ENCODE measurements at places on chromosomes 12 and 14. TPM values are rescaled to one million over a fixed set of nuclear protein-coding genes. Genes with fewer than 3 reads are reported as not detected.

DNA sequence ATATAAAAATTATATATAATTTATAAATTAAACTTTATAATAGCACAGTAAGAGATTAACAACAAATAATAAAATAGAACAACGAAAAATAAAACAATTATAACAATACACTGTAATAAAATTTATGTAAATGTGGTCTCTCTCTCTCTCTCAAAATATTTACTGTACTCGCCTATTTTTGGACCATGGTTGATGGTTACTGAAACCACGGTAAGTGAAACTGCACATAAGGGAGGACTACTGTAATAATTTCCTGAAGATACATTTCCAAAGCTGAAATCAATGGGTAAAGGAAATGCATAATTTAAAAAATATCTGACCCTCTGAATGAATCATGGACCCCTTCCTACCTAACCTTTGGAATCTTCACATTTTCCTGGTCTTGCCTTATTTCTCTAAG lies 48.9 kb downstream of the NTN4 start:
- no peak for DNase-seq

DNA sequence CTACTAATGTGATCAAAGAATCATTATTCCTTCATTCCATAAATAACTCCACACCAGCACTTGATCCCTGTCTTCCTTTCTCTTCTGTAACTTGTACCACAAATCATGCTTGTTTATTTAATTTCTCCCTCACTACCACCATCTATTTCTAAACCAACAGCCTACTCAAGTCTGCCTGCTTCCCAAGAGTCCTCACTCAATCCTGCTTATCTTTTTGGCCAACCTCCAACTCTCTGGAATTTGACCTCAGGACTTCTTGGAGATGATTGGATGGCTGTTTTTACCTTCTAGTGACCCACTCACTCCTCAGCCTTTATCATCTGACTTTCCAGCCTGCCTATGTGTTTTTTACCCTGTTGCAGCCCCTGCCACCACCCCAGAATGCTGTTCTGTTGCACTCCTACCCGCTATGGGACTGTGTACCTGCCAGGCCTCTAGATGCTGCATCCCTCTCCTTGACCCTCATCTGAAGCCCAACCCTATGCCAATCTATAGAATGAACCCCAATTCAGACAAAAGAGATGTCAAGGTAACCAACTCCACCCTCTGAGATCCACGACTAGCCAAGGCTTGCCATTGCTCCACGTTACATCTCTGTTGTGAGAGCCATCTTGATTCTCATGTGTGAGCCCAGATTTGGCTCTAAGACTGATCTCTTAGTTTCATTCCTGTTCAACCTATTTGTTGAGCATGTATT lies 150.2 kb upstream of the PLEKHG7 start:
- DNase-seq = no peak

- DNase-seq = no peak
Measured at GRCh38 chr12:94938583-94938982, 64.9 kb downstream of the NDUFA12 start.

DNA sequence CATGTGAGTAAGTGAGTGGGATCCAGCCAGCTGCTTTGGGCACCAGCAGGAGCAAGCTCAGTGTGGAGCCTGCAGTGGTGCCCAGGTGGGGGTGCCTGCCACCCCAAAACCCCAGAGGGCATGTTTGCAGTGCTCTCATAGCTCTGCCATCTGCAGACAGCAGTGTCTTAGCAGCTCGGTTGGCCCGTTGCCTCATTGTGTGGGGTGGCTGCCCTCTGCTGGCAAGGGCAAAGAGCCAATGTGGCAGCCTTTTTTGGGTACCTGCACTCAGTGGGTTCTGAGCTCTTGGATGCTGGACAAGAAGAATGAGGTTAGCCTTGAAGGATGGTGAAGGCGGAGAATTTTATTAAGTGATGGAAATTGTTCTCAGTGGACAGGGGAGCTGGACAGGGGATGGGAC lies 52.3 kb downstream of the NEUROD4 start:
- no peak for DNase-seq

DNA sequence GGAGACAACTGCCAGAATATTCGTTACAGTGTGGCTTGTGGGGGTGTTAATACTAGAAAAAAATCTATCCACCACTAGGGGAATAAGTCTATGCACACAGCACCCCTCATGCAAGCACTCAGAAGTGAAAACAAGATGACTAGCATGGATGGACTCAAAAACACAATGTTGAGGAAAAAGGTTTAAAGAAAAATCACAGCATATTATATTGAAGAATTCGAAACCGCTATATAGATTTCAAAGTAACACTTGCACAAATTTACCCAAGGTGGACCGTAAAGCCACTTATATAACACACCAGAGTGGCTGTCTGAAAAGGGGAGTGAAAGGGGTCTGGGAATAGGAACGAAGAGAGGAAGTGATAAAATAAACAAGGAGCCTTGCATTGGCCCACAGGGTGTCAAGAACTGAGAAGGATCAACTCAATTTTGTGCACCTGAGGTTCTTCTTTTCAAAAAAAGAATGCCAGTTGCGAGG lies 544 bp downstream of the ABCD4 start:
- DNase-seq = no peak

GRCh38 chr14:68547305-68548193 lies 245.3 kb downstream of the ZFP36L1 start:
- no peak for DNase-seq

GRCh38 chr14:98350213-98350612 lies 921.8 kb downstream of the BCL11B start:
- no peak for DNase-seq

The CLEC9A gene
- polyA plus RNA-seq = 0.39 TPM

DNA sequence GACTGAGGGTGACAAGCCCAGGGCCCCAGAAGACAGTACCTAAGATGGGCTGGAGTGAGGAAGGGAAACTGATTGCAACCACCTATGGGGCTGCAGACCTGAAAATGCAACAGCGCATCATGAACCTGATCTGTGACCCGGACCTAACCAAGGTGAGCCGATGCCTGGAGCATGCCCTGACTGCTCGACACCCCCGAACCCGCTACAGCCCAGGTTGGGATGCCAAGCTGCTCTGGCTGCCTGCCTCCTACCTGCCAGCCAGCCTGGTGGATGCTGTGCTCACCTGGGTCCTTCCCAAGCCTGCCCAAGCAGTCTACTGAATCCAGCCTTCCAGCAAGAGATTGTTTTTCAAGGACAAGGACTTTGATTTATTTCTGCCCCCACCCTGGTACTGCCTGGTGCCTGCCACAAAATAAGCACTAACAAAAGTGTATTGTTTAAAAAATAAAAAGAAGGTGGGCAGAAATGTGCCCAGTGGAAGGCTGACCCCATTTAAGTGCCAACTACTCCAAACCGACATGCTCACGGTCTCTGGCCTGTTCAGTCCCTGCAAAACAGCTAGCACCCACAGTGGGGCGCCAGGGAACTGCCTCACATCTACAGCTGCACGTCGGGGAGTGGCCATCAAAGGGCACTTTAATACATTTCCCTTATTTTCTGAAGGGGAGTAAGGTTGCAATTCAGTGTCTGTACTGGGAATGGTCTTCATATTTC lies 4.2 kb downstream of the RDH5 start:
- DNase-seq = no peak
